ENCODE measurements at places on chromosomes 12 and 14.
A peak's percentile ranks its signal among the peaks of the same experiment; 100 is the strongest.

- DNase-seq: no peak
Observed at GRCh38 chr14:68653804-68654203, 139.1 kb downstream of the ZFP36L1 start.

DNA sequence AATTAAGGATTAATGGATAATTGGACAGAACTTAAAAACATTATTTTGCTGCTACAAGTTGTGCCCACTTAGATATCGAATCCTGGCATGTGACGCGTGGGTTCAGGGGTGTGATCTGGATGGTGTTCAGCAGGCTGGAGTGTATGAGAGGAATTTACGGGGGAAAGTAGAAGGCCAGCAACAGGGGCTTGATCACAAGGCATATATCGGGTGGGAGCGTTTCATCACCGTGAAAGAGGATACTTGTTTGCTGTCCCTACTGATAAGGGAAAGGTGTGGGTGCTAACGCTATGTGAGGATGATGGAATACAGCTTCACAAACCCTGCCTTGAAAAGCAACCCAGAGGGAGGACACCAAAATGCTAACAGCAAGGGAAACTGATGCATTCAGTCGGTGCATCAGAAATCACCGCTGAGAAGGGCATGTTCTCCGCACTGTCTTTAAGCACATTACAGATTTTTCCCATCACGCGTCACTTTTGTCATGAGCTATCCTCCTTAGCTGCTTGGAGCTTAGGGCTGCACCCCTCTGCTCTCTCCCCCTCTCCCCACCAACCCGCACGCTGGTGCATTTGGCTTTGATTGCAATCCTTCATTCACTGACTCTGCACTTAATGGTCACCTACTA lies 13.4 kb downstream of the HHIPL1 start:
- DNase-seq: no peak

GRCh38 chr12:72141381-72141780 lies 130.8 kb upstream of the TRHDE start:
- no peak for DNase-seq

DNA sequence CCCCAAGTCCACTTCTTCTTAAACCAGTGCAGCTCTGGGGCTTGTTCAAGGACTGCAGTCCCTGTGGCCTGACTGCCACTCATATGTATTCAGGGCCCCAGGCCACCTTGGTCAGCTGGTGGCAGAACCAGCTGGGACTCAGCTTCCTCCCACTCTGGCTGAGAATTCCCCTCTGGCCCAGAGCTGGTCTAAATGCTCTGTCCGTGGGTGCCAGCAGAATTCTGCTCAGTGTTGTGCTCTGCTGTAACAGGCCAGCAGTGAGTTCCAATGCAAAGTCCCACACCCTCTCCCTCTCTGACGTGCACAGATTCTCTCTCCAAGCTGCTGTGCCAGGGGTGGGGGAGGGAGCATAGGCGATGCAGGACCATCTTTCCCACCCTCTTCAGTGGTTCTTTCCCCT lies 210.4 kb upstream of the RGS6 start:
- no peak for DNase-seq

DNA sequence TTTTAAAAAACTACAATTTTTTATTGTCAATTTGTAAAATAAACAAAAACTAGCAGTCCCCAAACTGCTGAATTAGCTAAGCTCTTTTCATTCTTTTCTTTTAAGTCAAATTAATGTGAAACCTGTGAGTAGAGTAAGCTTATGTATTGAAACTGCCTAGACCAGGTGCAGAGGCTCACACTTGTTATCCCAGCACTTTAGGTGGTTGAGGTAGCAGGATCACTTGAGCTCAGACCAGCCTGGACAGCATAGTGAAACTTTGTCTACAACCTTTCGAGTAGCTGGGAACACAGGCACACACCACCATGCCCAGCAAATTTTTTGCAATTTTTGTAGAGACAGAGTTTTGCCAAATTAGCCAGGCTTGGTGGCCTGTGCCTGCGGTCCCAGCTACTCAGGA lies 26.4 kb downstream of the SCFD1 start:
- no peak for DNase-seq

- DNase-seq: no peak
Observed at GRCh38 chr12:30692470-30692869, 3.2 kb downstream of the IPO8 start.

GRCh38 chr12:30753751-30754382 lies 884 bp downstream of the CAPRIN2 start:
- peak; percentile 54 for DNase-seq

DNA sequence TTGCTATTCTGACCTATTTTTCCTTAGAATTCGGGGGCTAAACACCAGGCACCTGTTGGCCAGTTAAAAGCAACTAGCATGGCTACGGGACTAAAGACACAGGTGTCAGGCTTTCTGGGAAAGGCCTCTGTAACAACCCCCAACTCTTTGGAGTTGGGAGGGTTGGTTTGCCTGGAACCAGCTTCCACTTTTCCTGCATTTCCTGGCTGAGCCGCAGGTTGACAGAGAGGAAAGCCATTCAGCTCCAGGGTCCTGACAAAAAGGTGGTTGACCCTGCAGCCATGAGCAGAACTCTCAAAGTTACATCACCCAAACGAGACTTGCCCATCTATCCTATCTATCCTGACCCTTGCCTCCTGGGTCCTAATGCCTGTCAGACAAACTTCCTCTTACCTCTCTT lies 375.4 kb upstream of the SFSWAP start:
- no peak for DNase-seq

All from NCI-H1694 treated with DMSO at 0.1 percent for 48 hours (cell line).